ENCODE measurements at places on chromosomes 5 and 9.

DNA sequence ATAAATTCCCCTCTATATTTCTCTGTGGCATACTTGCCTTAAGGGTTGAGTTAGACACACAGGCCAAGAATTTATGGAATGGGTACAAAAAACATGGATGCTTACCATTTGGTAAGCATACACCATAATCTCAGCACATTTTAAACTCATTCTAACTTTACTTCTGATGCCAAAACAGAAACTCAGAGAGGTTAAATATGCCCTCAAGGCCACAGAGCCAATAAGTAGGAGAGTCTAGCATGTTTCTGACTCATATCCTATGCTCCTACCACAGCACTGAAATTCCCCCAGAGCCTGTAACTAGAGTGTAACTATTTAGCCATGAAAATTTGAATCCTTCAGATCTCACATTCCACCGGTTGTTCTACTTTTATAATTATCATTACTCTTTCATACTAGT is 559.7 kb downstream of the ACTL7B start:
- no peak for DNase-seq

GRCh38 chr5:31196309-31196708 is 2.8 kb downstream of the CDH6 start:
- DNase-seq: no peak

GRCh38 chr5:16626696-16627264 is 10.0 kb upstream of the RETREG1 start:
- DNase-seq: no peak

GRCh38 chr9:98225015-98225442 is 30.4 kb downstream of the TBC1D2 start:
- DNase-seq: no peak

DNA sequence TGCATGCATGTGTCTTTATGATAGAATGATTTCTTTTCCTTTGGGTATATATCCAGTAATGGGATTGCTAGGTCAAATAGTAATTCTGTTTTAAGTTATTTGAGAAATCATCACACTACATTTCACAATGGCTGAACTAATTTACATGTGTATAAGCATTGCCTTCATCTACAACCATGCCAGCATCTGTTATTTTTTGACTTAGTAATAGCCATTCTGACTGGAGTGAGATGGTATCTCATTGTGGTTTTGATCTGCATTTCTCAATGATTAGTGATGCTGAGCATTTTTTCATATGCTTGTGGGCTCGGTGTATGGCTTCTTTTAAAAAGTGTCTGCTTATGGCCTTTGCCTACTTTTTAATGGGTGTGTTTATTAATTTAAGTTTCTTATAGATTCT is 102.3 kb upstream of the CCDC112 start:
- no peak for DNase-seq

DNA sequence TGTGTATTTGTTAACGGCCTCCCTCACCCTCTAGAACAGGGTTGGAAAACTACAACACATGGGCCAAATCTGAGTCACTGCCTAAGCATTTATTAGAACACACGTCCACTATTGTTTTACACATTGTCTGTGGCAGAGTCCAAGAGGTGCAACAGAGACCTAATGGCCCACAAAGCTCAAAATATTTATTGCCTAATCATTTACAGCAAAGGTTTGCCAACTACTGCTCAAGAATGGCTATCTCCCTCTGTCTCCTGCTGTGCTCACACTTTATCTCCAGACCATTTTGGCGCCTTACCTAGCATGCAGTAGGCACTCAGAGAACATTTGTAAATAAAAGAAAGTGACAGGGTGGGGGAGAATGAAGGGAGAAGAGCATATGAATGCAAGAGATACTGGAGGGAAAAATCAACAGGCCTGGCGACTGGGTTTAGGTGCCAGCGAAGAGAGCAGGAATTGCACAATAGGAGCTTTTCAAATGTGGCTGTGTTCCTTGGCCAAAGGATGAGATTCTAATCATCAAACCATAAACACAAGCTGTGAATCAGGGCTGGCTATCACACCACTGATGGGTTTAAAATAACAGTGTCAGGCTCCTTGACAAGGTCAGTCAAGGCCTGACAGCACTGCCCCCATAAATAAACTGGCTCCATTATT is 80.3 kb downstream of the EPB41L4A start:
- DNase-seq: peak; percentile 70
